Fibroblast of pulmonary artery (primary cell): ENCODE measurements at places on chromosomes 3 and 15.

DNA sequence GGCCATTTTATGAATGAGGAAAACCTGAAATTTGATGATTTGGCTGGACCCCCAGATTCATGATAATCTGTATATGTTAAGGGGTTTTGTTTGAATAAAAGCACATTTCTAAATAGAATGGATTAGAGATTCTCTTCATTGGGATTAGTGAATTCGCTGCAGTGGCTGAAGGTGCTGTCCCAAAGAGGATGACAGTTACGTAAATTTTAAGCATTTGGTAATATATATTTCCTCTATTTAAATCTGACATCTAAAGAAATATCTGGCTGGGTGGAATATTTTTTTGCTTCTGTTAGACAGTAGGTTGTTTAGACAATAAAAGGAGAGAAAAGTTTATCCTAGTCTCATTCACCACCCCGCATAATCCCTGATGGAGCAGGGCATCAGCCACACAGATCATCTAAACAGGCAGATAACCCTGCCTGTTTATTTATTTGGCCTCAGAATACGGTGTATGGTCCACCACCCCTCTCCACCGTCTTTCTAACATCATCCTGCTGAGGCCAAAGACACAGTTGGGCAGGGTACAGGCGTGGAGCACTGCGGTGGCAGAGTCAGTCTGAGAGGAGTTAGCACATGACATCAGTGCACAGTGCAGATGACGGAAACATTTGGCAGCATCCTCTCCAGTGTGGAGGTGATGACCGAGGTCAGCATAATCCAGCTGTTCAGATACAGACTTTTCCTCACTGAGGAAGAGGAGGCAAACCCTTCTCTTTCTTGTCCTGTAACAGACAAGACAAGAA lies 20.4 kb upstream of the NFKBIZ start:
- DNase-seq, result peak; percentile 70

- DNase-seq, result peak; percentile 85
These were observed 185.6 kb downstream of the FAM43A start for GRCh38 chr3:194871143-194871863.

- DNase-seq, result no peak
These were observed 90.1 kb downstream of the B3GALNT1 start for GRCh38 chr3:161014843-161015749.

DNA sequence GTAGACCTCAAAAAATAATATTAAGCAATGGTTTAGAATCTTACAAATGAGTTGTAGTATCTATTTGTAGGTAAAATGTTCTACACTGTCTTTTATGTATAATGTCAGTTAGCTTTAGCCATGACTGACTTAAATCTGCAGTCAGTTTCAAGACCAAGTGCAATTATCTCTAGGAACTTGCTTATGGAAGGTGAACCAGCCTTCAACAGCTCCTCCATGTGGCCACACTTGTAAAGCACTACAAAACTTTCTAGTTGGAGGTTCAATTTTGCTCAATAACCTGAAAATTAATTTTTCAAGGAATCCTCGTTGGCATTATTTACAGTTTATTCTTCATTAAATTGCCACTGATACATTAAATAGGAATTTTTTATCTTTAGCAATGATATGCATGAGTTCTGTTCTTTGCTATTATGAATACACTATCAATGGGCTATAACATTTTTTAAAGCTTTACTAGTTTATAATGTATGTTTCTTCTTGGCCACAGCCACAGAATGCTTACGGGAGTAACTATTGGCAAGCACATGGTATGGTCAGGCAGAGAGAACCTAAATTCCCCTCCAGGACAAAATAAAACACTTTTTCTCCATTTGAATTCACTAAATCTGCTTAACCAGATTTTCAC lies 315.3 kb upstream of the UBE2E2 start:
- peak; percentile 61 for DNase-seq

- DNase-seq, result peak; percentile 1
These were observed 289.1 kb upstream of the DNAJC19 start for GRCh38 chr3:181278468-181279238.

DNA sequence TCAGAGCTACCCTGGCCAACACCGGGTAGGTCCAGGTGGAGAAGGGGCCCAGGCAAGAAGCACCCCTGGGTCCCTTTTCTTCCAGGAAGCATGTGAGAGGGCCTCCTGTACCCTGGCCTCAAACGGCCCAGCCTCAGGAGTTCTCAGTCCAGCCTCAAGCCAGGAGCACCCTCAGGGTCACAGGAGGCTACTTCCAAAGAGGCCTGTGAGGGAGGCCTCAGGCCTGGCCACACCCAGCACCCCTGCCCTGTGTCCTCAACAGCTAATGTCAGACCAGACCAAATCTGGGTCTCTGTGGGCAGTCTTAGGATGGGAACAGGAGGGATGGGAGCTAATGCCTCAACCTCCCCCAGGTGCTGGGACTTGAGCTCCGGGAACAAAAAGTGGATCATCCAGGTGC lies 23.5 kb downstream of the PTH1R start:
- no peak for DNase-seq

- peak; percentile 29 for DNase-seq
These were observed 355.5 kb downstream of the TIGIT start for GRCh38 chr3:114649331-114649730.

DNA sequence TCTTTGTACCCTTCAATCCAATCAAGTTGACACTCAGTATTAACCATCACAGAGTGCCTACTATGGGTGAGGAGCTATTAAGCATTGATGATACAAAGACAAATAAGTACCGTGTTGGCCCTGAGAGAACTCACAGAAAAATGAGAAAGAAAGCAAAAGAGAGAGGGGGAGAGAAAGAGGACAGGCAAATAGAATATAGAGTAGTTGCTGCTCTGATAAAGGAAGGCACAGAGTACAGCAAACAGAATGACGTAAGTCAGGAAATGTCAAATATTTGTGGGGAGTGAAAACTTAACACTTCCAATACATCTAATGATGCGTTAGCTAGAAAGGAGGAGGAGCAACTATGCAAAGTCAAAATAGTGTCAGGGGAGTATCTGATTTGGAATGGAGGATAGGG lies 320.6 kb upstream of the KCNH8 start:
- no peak for DNase-seq

DNA sequence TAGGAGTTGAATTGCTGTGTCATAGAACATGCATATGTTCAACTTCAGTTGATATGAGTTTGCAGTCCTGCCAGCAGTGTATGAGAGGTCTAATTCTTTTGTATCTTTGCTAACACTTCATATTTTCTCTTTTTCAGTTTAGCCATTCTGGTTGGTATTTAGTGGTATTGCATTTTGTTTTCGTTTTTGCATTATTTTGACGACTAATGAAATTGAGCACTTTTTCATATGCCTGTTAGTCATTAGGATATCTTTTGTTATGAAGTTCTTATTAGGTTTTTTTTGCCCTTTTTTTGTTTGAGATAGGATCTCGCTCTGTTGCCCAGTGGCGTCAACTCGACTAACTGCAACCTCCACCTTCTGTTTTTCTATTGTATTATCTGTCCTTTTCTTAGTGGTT lies 9.2 kb downstream of the TRIP4 start:
- no peak for DNase-seq

GRCh38 chr3:188034989-188035388 lies 119.0 kb upstream of the LPP start:
- no peak for DNase-seq

GRCh38 chr3:74920721-74921350 lies 306.4 kb upstream of the CNTN3 start:
- DNase-seq, result no peak
